ENCODE measurements at places on chromosomes 2 and 18.

- no peak for DNase-seq
Observed at GRCh38 chr18:38494065-38494464, 928.5 kb upstream of the CELF4 start.

DNA sequence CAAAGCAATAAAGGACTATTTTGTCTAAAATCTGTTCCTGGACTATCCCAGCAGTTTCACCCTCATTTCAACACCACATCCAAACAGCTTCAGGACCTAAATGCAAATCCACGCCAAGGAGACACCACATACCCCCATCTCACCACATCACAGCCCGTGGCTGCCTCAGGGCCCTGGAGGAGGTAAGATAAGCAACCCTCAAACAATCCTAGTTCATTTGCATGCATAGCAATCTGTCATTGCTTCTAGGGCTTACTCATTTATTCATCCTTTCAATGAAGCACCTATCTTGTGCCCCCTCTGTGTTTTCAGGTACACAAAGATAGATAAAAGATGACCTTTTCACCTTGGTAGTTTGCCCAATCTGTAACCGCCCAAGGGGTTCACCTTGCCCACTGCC lies 86.5 kb downstream of the VSNL1 start:
- DNase-seq = no peak

DNA sequence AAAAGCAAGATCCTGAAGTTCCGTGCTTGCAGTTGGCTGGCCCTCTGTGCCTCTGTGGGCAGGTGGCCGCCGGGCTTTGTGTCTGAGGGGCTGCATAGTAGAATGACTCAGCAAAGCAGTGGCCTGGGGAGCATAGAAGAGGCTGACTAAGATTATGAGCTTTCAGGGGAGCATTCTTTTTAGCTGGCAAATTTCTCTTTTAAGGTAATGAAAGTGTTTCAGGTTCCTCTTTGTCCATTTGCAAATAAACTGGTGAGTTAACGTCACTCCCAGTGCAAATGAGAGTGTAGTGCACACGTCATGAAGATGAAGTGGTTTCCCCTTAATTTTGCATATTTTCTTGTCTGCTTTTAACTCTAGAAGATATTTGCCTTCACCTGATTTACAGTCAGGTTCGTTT lies 98.6 kb downstream of the BCL2L11 start:
- no peak for DNase-seq

DNA sequence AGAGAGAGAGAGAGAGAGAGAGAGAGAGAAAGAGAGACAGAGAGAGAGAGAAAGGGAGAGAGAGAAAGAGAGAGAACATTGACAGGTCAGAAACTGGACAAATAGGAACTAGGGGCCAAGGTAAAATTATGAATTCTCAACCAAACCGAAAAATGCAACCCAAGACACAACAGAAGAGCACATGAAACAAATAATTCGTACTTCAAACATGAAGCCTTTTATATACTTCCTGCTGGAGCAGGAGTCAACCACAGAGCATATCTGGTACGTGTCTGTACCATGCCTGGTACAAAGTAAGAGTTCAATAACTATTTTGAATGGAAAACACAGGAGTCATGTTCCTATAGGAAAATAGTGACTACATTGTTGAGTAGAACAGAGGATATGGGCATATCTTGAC lies 6.5 kb upstream of the VPS54 start:
- DNase-seq = no peak

GRCh38 chr2:111250448-111251030 lies 129.8 kb downstream of the BCL2L11 start:
- no peak for DNase-seq

DNA sequence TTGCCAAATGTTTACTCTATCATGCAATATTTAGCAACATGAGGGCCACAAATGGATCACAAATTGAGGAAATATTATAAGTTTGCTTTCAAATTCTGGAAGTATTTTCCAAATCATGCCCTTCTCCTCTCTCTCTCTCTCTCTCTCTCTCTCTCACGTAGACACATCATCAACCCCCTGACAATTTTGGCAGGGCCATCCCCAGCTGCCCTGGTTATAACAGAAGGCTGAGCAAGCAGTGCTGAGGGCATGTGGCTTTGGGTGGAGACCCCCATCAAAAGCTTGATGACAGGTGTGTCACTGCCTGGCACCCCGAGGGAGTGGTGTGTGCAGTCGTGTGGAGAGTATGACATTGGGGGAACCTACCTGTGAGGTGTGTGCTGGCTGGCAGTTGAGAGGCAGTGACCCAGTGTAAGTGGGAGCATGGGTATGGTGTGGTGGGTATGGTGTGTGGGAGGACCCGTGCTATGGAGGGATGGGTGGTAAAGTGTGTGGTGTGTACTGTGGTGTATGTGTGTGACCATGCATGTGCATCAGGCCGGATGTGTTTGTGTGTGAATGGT lies 224.5 kb downstream of the TTC32 start:
- DNase-seq = no peak

- DNase-seq = no peak
Observed at GRCh38 chr2:201049455-201049854, 22.0 kb downstream of the HYCC2 start.

DNA sequence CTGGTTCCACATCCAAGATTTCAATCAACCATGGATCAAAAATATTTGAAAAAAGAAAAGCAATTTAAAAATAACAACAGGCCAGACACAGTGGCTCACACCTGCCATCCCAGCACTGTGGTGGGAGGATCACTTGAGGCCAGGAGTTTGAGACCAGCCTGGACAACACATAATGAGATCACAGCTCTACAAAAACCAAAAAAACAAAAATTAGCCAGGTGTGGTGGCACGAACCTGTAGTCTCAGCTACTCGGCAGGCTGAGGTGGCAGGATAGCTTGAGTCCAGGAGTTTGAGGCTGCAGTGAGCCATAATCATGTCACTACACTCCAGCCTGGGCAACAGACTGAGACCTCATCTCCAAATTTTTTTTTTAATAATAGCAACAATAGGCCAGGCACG lies 13.4 kb upstream of the SPATA3 start:
- DNase-seq = no peak

GRCh38 chr2:18301421-18302139 lies 258.9 kb downstream of the RDH14 start:
- no peak for DNase-seq

GRCh38 chr2:46036929-46037328 lies 260.3 kb upstream of the EPAS1 start:
- DNase-seq = no peak

DNA sequence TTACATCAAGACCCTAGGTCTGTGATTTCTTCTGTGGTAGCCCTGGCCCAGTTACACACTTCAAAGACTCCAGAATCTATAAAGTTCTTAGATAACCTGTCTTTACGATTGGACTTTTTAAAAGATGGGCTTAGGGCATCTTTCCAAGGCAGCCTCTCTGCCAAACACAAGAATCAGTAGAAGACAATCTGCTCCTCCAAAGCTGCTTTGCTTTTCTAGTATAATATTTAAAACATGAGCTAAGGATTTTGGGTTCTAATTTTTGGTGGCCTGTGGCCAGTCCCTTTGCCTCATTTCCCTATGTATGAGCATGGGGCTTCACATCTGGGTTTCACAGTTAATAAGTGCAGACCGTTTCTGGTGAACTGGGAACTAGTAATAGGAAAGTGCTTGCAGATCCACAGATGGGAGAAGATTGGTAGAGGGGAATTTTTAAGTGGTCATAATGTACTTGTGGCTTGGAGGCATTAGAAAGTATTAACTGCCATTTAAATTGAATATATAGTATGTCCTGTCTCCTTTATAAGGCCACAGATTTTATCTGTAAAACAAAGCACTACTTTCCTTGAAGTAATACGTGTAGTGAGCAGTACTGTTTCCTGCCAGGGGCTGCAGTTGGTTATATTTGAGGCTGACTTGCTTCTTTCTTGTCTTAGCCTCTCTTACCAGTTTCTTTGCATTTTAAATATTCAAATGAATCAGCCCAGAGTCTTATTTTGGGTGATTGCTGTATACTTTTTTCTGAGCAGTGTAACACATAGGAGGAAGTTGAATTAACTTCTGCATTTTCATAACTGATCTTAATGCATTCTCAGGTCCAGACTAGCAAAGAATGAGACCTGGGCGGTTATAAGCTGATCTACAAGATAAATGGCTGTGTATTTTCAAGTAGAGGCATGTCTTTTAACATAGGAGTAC lies 1.5 kb downstream of the ARPC2 start:
- DNase-seq = no peak

DNA sequence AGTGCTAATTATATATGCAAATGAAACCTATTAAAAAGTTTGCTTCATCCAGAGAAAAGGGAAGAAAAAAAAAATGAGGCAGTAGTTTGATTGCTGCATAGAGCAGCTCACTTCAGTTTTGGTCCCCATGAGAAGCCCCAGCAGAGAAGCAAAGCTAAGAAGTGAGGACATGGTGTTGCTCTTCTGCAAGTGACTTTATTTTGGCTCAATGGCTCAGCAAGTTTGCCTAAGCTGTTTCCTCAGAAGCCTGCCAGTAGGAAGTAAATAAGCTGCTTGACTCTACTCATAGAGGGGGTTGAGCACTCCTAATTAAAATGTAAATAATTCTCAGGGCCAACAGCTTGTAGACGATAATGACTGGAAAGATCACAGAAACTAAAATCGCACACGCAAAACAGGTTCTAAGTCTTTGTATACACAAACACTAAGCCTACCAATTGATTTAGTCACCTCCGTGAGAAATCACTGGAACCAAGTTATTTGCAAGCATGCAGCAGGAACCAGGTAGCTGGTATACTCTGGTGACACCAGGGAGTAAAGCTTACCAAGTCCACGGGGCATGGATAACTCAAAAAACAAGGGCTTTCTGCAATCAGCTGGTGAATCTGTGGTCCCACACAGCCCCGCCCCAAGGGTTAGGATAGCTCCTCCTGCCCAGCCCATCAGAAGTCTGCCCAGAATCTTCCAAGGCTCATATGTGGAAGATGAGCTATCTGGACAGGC lies 39.7 kb upstream of the NABP1 start:
- no peak for DNase-seq

- no peak for DNase-seq
Observed at GRCh38 chr2:16167451-16167861, 227.1 kb downstream of the MYCN start.

- DNase-seq = no peak
Observed at GRCh38 chr2:121562269-121563176, 31.8 kb downstream of the RNU4ATAC start.

DNA sequence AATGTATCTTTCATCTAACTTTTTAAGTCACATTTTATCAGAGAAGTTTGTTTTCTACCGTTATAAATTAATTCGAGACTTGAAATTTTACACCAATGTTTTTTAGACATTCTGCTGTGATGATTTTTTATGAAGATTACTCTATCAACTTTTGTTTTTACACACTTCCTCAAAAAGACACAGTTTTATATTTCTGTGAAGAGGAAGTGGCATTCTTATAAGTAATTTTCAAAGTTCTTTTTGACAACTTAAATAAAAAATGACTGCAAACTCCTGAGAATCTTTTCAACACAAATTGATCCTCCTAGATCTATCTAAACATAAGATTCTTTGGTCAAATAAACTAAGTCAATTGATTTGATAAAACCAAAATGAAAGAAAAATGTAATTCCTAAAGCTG lies 13.7 kb downstream of the ANKRD44 start:
- DNase-seq = no peak

DNA sequence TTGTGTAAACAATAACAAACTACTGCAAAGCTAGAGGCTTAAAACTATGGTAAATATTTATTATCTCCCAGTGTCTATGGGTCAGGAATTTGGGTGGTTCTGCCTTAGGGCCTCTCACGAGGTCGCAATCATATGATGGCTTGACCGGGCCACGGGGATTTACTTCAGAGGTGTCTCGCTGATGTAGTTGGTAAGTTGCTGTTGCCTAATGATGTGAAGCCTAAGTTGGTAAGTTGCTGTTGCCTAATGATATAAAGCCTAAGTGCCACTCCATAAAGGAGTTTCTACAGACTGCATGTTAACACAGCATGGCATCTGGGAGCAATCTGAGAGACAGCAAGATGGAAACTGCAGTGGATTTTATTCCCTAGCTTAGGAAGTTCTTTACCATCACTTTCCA lies 35.8 kb downstream of the FMNL2 start:
- no peak for DNase-seq

DNA sequence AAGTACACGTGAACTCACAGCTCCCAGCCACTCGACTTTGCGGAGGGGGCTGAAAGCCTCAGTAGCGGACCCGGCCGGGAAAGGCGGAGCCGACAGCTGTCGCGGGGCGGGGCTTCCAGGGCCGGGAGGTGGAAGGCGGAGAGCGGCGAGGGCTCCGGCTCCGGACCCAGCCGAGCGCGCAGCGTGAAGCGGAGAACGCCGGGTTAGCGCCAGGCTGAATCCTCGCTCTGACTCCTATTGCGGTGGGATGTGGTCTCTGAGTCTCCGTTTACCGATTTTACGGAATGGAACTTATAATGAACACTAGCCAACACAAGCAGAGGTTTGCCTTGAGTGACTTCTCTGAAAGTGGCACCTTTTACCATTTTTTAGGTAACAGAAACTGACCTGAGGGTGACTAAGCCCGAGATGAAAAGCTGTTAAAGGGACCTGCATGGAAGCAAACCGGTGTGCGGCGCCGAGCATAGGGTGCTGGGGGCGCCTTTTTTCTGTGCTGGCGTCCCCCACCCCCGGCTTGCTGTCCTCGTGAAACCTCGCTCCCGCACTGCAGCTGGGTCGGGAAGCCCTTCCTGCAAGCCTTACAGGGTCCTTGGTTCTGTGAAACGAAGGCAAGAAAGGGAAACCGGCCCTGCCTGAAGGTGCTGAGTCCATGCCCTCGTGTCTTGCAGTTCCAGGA lies 72.9 kb downstream of the EN1 start:
- peak; percentile 1 for DNase-seq

DNA sequence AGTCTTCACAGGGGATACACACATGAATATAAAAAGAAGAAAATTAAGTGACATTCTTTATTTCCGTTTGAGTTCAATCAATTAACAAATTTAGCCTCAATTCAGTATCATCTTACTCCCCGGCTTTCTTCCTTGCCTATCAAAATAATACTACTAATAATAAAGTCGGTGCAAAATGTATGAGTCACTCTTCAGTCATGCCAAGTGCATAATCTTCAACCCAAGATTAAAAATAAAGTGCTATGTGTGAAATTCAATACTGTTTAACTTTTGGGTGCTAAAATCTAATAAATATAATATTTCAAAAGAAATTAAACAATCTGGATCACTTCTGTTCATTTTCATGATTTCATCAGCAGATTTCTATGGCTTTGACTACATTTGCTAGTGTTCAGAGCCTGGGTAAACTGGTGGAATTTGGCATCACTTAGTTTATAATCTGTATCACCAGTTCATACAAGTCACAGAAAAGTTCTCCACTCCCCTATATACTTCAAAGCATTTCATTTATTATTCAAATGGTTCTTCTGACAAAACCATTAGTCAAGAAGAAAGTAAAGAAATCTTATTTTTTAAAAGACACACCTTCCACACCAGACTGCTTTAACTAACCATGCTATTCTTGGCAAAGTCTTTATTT lies 183.6 kb downstream of the THADA start:
- DNase-seq = no peak

All from stimulated activated CD8-positive, alpha-beta memory T cell treated with anti-CD3 and anti-CD28 coated beads, Interleukin-15, amount 100 ng/mL, for 24 hours (primary cell).